ENCODE measurements at places on chromosomes 12 and 14. TPM values are rescaled to one million over a fixed set of nuclear protein-coding genes. Genes with fewer than 3 reads are reported as not detected.

The NXPH4 gene
- polyA plus RNA-seq: 3.9 TPM

The FSCB gene
- not detected for polyA plus RNA-seq

The LRIG3 gene
- polyA plus RNA-seq: 35.1 TPM

The SPIC gene
- polyA plus RNA-seq: not detected

The TAS2R46 gene
- polyA plus RNA-seq: 0.19 TPM
